Cortex of kidney (tissue), 1 donor: ENCODE measurements at places on chromosomes 2 and 18.

DNA sequence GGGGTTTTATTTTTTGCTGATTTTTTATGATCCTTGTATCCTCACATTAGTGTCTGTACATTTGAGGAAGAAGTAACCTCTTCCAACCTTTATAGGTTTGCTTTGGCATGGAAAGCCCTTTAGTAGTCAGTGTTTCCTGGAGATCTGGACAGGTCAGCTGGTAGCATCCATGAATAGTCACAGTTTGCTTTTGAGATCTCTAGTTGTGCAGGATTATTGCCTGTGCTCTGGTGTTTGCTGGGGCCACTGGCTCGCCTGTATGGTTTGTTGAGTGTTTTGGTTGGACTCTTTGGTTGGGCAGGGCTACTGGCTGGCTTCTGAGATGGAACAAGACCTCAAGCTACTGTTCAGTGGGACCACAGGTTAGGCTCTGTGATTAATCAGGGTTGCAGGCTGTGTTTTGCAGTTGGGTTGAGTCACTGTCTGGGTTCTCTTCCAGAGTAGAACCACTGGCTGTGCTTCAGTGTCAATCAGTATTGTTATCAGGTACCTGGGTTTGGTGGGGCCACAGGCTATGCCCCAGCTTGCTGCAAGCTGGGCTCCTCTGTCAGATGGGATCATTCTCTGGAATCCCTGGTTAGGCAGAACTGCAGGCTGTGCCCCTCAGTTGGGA is 20.0 kb downstream of the SP140L start:
- no peak for DNase-seq

GRCh38 chr2:54724560-54725342 is 1.3 kb downstream of the EML6 start:
- DNase-seq, result no peak

DNA sequence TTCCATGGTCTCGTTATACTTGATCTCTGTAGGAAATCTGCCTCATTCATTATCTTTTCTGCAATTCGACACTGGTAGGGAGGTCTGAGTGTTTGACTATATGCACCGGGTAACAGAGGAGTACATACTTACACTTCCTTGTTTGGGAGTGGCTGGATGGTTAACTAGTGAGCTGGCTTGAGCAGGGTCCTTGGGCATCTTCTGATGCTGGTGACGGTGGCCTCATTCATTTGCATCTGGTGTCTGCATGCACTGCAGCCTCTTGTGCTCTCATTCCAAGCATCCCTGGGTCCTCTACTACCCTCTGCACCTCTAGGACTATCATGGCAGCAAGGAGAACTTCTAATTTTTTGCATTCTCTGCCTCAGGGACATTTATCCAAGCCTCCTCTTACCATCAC is 100.0 kb upstream of the TCF4 start:
- no peak for DNase-seq

DNA sequence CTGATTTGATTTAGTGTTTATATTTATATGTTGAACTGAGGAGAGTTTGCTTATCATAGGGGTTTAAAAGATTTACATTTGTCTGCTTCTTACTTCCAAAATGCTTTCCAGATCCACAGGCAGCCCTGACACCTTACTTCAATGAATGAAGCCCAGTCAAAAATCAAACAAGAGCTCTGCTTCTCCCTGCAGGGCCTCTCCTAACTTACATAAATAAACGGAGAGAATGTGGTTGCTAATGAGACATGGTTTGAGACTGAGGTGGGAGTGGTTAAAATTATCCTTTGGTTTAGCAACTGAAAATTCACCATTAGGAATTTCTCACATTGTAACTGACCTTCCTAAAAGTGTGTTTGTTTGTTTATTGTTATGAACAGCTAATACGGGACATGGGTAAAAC is 612.3 kb upstream of the FANCL start:
- no peak for DNase-seq

DNA sequence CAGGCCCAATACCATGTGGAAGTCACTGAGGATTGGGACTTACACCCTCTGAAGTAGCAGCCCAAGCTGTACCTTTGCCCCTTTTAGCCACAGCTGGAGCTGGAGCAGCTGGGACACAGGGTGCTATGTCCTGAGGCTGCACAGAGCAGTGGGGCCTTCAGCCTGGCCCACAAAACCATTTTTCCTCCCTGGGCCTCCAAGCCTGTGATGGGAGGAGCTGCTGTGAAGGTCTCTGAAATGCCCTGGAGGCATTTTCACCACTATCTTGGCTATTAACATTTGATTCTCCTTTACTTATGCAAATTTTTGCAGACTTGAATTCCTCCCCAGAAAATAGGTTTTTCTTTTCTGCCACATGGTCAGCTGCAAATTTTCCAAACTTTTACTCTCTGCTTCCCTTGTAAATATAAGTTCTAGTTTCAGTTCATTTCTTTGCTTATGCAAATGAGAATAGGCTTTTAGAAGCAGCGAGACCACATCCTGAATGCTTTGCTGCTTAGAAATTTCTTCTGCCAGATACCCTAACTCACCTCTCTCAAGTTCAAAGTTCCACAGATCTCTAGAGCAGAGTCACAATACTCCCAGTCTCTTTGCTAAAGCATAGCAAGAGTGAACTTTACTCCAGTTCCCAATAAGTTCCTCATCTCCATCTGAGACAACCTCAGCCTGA is 213.8 kb upstream of the MGAT5 start:
- DNase-seq, result no peak

- DNase-seq, result no peak
Observed at GRCh38 chr2:85428343-85428881, 9.9 kb downstream of the SH2D6 start.

DNA sequence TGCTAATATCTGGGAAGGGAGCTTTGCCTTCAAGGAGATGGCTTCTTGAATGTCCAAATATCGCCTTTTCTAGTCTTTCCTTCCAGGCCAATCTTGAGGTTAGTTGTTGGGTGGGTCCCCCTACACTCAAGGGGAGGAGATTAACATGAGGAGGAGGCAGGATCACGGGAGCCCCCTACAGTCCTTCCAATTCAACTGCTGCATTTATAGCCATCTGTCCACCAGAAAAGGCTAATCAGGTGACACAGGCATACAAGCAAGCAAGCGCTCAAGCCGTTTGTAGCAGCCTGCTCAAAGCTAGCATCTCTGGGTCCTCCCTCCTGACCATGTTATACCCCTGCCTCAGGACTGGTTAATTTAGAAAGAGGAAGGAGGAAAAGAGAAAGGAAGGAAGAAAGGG is 87.6 kb downstream of the MRPS9 start:
- DNase-seq, result no peak

GRCh38 chr18:57975805-57976204 is 68.2 kb upstream of the NEDD4L start:
- no peak for DNase-seq

- DNase-seq, result peak; percentile 19
Observed at GRCh38 chr18:79964330-79965118, at the start of gene HSBP1L1. Gene HSBP1L1, plus strand, starts transcription at chr18:79964643. Its CDS starts 93 bp downstream, at chr18:79964736.

DNA sequence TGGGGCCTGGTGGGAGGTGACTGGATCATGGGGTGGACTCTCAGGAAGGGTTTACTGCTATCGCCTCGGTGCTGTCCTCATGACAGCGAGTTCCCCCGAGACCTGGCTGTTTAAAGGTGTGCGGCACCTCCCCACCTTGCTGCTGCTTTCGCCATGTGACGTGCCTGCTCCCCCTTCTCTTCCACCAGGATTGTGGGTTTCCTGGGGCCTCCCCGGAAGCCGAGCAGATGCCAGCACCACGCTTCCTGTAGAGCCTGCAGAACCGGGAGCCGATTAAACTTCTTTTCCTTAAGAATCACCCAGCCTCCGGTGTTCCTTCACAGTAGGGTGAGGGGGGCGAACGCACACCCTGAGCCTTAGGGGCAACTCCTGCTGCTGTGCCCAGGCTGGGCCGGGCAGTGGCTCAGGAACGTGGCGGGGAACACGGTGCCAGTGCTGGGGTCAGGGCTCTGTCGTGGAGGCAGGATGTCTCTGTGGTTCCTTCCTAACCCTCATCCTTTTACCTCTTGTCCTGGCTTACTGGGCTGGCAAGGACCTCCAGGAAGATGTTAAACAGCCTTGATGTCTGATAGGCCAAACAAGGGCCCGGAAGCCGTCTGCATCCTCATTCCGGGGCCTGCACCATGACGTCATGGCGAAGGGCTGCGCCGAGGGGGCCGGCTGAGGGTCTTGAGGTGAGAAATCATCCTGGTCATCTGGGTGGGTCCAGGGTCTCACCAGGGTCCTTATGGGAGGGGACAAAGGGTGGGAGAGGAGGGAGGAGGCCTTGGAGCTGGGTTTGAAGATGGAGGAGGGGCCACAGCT is 12.7 kb downstream of the NEU4 start:
- DNase-seq, result no peak
